ENCODE measurements at places on chromosomes 3 and 15.

DNA sequence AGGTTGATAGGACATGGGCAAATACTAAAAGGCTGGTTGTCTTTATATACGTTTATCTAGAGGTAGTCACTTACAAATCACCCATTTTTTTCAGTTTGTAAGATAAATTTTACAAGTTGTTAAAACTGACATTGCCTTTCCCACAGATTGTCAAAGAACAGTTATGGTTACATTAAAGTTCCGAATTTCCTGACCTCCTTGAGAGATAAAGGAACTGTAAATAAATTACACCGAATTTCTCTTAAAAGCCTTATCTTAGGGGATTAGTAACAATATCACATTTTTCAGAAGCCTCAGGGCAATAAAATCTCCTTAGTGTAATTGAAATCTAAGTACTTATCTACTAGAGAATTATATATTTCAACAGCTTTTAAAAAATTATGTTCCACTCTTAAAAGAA, 49.5 kb downstream of the ZPLD1 start:
- DNase-seq, result no peak

DNA sequence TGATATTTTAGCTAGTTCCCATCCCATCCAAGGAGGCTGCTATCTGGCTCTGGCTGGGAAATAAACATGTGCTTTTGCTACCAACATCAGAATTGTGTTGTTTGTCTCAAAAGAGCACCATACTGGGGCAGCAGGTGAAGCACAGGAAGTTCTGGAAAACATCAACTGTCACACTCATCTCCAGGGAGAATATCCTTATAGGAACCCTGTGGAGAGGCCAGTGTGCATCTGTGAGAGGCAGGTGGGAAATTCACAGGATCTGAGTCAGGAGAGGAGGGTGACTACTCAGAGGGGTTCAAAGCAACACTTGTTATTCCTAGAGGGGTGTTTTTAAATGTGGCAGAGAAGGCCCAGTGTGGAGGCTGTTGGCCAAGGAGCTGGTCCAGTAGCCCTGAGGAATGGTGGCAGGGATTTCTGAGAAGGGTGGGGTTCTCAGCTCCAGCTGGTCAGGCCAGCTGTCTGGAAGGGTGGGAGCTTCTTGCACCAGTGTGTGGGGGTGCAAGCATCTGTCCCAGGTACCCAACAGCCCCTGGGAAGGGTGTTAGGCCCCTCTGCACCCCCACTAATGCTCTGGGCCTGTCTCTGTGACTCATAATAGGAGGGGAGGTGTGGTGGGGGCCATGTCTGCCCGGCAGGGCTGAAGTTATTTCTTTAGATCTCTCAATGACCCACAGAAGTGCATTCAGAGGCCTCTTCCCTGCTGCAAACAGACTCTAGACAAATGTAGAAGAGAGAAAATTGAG, 28.7 kb downstream of the RPSA start:
- DNase-seq, result no peak

- DNase-seq, result no peak
Measured at GRCh38 chr3:180433152-180433551, 168.8 kb upstream of the TTC14 start.

GRCh38 chr3:106642161-106642560, 735.1 kb upstream of the CCDC54 start:
- no peak for DNase-seq

GRCh38 chr3:114365909-114366308, 72.1 kb downstream of the TIGIT start:
- no peak for DNase-seq

DNA sequence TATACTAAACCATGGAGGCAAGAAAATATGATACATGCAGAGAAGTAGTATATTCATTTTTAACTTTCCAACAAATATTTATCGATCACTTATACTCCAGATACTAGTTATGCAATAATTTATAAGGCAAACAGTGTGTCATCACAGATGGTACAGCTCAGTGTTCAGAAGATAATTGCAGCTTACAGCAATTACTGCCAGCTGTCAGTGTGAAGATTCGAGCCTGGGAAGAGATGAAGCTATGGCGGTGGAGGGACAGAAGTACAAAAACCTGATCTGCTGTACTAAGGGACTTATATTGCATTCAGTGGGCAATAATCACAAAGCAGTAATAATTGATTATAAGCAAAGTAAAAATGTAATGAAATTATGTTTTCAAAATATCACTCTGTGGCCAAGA, 170.6 kb upstream of the EPHA3 start:
- no peak for DNase-seq

DNA sequence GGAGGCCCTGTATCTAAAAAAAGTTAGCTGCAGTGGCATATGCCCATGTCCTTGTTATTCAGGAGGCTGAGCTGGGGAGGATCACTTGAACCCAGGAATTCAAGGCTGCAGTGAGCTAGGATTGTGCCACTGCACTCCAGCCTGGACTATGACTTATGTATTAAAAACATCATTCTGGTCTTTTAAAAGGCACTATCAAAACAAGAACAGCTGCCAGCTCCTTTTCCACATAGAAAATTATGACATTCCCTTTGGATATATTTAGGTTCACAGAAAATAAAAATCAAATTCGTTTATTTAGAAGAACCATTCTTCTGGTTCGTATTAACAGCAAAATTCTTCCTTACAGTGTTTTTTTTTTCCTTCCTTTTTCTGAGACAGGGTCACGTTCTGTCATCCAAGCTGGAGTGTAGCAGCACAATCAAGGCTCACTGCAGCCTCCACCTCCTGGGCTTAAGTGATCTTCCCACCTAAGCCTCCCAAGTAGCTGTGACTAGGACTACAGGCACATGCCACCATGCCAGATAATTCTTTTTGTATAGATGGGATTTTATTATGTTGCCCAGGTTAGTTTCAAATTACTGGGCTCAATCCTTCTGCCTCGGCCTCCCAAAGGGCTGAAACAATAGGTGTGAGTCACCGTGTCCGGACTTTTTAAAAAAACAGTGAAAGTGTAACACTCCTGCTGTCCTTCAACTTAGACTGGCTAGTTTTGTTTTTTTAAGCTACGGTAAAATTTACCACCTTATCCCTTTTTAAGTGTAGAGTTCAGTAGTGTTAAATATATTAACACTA, 13.9 kb downstream of the ICE2 start:
- DNase-seq, result no peak

- no peak for DNase-seq
Measured at GRCh38 chr3:40055956-40056355, 246.5 kb downstream of the MYRIP start.

GRCh38 chr3:99624496-99625236, 13.7 kb upstream of the COL8A1 start:
- no peak for DNase-seq

GRCh38 chr15:85587707-85588411, 206.9 kb downstream of the KLHL25 start:
- no peak for DNase-seq

DNA sequence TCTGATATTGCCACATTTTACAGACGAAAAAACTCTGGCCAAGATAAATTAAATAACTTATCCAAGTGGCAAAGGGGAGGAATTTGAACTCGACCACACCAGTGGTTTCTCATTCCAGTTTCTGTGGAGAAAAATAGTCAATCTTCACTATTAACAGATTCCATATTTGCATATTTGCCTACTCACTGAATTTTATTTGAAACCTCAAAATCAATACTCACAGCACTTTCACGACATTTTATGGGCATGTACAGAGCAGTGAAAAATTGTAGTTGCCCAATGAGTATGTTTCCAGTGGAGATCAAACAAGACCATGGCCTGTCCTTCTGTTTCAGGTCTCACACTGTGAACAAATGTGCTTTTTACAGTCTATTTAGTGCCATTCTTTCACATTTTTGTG, 374.3 kb downstream of the MAGI1 start:
- no peak for DNase-seq

GRCh38 chr3:25151281-25151902, 276.7 kb upstream of the RARB start:
- DNase-seq, result no peak

GRCh38 chr15:89904519-89904918, 8.2 kb downstream of the ARPIN start:
- no peak for DNase-seq

- DNase-seq, result no peak
Measured at GRCh38 chr15:28246605-28247004, 75.4 kb downstream of the HERC2 start.

- DNase-seq, result no peak
Measured at GRCh38 chr3:154121701-154122551, 736 bp downstream of the ARHGEF26 start.

DNA sequence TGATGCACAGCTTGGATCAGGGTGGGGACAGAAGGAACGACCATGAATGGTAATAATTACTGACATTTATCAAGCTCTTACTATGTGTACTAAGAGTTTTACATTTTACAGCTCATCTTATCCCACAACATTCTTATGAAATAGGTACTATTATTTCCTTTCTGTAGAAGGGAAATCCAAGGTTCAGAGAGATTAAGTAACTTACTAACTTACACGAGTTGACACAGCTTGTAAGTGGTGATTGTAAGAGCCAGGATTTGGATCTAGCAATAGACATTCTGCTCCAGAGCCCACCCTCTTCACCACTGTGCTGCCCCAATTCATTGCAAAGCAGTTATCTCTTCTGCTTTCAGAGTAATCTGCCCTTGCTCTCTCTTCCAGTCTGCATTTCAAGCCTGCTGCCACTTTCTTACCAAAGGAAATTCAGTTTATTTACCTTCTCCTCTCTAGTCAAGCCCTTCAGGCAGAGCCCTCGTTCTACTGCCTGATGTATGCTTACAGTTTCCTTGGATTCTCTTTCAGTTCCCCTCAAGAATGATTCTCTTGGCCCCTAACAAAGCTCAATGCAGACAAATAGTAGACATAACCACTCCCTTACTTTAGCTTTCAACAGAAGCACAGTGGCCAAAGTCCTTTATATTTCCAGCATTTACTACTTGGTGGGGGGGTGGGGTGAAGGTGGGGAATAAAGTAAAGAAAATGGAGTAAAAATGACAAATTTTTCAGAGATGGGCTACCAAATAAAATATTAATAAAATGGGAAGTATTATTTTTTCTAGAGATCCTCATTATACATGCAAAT, 65.8 kb downstream of the ATP8B4 start:
- DNase-seq, result peak; percentile 53

DNA sequence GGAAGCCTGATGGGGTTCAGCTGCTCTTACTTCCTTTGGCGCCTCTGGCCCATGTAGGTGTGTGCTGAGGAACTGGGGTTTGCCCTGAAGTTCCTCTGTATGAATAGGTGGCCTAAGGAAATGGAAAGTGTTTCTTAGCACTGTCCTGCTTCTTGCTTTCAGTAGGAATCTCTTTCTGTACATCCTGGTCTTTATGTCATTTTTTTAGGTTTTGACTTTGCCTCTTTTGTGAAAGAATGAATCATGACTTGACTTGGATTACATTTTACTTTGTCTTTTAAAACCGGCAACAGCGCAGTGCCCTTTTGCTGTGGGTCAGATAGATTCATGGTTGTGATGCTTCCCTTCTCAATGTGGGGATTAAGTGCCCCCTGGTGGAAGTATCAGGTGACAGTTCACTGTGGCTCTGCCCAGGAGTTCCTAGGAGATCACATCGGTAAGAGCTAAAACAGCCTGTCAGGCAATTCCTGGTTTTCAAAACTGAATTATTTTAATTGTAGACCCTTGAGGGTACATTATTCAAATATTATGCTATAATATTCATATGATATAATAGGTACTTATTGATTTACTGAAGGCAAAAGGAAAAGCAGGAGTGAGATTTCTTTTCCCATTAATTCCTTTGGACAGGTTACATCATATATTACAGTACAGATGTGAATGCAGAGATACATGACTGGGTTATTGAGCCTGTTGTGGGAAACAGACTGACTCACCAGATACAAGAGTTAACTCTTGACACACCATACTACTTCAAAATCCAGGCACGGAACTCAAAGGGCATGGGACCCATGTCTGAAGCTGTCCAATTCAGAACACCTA, 95.4 kb downstream of the HCN4 start:
- DNase-seq, result peak; percentile 60

GRCh38 chr3:69855436-69856162, 116.3 kb downstream of the MITF start:
- DNase-seq, result peak; percentile 2

DNA sequence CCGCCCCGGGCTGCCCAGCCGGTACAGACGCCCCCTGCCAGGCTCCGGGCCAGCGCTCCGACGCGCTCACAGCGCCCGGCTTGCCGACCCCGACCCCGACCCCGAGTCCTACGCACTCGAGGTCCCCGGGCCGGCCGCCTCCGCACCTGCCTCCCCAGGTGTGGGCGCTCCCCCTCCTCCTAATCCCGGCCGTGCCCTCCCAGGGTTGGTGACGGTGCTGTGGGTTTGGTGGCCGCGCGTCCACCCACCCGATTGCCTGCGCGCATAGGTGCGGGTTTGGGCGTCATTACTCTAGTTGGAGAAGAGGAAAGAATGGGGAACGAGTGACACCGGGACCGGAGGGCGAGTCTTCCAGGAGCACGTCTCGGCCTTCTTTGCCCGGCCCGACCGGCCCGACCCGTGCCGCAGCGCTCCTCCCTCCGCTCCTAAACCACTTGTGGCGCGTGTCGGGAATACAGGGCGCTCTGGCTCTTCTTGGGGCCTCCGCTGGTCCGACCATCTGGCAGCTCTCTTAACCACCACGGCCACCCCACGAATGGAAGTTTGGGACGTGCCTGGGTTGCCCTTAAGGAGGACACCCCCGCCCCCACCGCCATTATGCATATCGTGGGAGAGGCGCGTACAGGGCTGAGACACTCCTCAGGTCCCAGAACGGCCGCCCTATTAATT, 810 bp upstream of the THRB start:
- DNase-seq, result no peak

DNA sequence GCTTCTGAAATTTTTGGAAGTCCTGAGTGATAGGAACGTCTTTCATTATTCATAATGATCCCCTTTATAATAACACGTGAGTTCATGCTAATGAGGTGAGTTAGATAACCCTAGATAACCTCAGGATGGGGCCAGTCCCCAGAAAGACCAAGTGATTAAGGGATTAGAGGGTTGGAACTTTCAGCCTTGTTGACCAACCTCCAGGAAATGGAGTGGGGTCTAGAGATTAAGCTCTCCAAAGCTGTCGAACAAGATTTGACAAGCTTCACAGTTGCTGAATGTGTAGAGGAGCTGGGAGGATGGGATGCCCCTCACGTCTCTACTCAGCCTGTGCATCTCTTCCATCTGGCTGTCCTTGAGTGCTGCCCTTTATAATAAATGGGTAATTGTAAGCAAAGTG, 107.1 kb downstream of the ZMAT3 start:
- no peak for DNase-seq

DNA sequence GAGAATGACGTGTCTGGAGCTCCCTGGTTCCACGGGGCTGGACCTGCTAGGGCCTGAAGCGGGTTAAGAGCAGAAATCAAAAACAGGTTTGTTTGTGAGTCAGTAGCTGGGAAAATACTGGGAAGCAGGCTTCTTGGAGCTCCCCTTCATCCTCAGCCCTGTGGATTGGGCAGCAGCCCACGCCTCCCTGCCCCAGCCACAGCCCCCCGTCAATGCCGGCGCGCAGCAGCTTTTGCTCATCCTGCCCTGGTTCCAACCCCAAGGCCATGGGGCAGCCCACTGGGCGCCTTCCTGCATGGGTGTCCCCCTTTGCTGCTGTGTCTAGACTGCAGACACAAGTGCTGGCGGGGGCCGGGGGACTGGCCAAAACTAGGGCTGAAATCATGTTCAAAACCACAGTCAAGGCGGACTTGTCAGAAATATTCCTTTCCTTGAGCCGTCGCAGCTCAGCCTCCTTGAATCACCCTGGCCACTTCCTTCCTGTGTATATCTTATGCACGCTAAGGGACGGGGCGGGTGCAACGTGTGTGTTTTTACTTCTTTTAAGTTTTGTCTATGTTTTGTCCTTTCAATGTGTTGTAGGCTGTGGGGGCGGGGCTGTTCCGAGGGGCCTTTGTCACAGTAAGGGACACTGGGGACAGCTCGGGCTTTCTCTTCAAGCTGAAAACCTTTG, 108.1 kb downstream of the KLF13 start:
- peak; percentile 90 for DNase-seq

GRCh38 chr3:64220161-64220914, 4.9 kb downstream of the PRICKLE2 start:
- DNase-seq, result no peak
